Erythroblast (primary cell): ENCODE measurements at places on chromosomes 11 and 22.

DNA sequence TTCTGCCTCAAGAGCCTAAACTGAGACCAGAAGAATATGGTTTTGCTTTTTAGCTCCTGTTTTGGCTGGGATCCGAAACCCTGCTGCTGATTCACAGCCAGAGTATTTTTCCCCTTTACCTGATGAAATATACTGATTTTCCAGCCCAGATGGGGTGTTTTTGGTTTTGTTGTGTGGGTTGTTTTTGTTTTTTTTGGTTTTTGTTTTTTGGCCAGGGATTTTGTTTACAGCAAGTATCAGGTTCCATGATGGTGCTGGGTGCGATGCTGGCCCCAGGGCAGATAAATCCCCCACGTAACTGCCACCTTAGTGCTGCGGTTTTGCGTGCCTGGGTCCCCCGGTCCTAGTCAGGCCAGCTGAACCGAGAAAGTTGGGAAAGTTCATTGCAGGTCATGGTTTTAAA lies 103.7 kb downstream of the ZBTB16 start:
- DNase-seq: no peak

DNA sequence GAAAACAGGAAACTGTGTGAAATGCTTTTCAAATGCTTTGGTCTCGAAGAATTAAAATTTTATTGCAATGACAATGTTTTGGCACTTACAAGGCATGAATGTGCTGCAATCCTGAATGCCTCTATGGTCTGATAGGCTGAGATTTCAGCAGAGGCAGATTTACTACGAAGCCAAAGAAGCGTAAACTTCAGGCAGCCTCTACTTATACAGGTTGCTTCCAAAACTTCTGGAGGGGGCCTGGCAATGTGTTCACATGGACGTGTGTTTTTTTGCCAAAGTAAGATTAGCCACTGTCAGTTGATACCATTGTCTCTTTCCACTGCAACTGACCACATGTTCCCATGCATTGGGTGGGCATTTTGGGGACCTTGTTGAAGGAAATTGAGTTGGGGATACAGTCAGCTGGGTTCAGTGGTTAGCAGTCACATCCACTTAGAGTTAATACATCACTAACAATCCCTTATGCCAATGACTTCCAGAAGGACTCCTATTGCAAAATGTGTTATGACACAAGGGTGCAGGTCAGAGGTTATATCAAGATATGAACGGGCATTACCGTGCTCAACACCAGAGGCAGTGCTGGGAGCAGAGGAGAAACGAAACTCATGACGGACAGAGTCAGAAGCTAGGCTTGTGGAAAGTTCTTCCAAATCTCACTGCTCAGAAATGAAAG lies 48.8 kb downstream of the ABTB2 start:
- no peak for DNase-seq

GRCh38 chr11:87451395-87451794 lies 413.7 kb downstream of the TMEM135 start:
- no peak for DNase-seq

DNA sequence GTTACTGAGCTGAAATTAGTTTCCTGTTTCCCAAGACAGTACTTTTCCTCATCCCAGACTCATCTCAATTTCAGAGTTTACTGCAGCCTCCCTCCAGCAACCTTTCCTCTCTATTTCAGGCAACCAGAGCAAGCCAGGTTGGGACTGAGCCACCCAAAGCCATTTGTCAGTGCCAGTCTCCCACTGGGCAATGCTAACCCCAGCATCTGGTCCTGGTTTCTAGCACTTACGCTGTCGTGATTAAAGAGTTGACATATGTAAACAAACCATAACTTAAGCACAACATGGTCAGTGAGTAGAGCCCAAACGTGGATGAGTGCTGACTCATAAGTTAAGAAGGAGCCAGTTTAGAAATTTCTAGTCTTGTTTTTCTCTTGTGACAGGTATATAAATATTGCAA lies 119.6 kb upstream of the BLID start:
- no peak for DNase-seq

DNA sequence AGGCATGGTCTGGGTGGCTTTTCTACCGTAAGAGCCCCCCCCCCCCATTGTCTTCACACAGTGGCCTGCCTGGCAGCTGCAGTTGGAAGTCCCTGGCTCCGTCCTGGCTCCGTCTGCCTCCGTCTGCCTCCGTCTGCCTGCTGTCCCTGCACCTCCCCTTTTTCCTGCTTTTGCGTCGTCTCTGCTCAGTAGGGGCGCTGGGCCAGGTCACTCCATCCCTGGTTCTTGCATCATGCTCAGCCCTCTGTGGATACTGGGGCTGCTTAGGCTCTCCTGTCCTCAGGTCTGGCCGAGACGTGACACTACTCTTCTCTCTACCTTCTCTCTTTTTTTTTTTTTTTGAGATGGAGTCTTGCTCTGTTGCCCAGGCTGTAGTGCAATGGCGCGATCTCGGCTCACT lies 27.8 kb downstream of the AP2A2 start:
- DNase-seq: no peak

GRCh38 chr11:15837901-15838489 lies 518.4 kb downstream of the SOX6 start:
- no peak for DNase-seq

GRCh38 chr11:133636711-133637355 lies 104.5 kb upstream of the OPCML start:
- DNase-seq: no peak

- DNase-seq: peak; percentile 47
Observed at GRCh38 chr11:47236482-47236881, 12.1 kb downstream of the ACP2 start.

DNA sequence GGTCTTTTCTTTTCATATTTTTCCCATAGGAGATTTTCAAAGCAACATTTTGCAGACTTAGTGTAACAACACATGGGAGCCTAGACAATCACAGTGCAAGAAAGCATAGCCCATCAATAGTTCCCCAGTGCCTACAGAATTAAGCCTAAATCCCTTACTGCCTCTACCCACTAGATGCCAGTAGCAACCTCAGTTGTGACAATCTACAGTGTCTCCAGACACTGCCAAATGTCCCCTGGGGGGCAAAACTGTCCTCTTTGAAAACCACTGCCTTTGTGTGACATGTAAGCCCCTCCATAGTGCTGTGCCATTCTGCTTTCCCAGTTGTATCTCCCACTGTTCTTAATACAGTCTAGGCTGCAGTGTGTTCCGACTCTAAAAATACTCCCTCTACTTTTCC lies 1329.0 kb downstream of the LRRC4C start:
- no peak for DNase-seq

- peak; percentile 26 for DNase-seq
Observed at GRCh38 chr11:47987310-47987709, 7.0 kb downstream of the PTPRJ start.

DNA sequence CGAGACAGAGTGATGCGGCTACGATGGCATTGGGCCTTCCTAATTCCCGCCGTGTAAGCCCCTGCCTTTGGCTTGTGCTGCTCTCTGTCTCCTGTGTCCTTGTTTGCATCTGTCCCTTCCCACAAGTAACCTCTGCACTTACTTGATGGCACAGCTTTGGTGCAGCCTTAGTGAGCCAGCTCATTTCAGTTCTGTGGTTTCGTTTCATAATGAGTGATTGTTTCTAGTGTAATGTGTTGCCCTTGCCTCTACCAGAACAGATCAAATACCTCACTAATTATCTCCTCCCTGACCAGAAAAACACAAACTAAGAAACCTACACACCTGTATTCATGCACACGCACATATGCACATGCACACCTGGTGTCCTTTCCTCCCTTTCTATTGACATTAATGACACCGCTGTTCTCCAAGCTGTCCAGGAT lies 58.8 kb downstream of the GRK3 start:
- DNase-seq: no peak

GRCh38 chr22:41308054-41308453 lies 6.7 kb downstream of the ZC3H7B start:
- DNase-seq: no peak

DNA sequence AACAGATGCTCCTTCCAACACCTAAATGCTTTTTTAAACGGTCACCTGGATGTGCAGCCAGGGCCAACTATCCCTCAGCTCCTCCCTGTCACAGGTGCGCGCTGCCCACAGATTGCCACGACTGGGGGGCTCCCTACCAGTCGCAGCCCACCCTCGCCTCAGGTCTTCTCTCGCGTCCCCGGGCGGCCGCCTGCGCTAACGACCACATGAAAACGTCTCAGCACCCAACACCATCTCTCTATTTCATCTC lies 469 bp downstream of the ZBED5 start:
- DNase-seq: no peak

DNA sequence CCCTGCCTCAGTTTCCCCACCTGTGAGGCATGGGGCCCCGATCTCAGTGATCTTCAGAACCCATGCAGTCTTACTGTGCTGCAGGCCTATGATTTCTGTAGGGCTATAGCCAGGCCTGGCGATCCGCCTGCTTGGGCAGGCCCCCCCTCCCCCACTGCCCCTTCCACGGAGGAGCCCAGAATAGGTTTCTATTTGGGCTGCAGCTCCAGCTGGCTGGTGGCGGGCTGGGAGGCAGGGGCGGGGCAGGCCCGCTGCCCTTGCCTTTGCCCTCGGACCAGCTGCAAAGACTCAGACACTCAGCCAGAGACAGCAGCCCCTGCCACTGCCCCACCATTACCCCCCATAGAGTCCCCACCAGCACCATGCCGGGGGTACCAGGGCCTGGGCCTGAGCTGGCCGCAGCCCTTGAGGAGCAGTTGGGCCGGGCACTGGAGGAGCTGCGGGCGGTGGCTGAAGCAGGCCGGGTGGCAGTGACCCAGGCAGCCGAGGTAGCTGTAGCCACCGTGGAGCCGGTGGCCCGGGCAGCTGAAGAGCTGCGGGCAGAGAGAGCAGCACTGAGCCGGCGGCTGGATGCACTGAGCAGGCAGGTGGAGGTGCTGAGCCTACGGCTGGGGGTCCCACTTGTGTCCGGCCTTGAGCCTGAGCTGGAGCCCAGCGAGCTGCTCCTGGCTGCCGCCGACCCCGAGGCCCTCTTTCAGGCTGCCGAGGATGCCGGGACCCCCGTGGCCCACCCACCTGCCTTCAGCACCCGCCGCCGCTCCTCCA lies 12.2 kb downstream of the SMTN start:
- no peak for DNase-seq

DNA sequence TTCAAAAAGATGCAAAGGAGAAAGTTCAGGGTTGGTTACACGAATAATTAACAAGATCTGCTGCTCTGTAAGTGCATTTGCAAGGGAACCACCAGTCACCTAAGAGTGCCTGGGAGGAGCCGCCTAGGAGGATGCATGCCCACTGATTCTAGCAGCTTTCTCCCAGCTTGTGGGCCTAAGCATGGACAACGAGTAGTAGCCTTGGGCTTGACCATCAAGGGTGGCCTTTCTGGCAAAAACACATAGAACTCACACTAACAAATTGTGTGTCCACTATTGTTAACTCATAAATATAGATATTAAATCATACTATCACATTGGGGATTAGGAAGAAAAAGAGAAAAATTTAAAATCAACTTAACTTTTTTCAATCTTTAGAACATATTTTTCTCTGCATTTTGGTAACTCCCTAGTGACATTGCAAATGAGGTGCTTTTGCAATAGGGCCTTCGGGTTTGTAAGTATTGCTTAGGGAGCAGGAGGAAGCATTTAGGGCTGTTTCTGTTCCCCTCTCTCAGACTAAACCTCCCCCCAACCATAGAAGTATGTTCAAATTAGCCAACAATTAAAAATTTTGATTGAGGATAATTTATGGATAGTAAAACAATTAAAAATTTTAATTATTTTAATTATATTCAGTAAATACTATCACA lies 57.3 kb upstream of the CEP295 start:
- no peak for DNase-seq

DNA sequence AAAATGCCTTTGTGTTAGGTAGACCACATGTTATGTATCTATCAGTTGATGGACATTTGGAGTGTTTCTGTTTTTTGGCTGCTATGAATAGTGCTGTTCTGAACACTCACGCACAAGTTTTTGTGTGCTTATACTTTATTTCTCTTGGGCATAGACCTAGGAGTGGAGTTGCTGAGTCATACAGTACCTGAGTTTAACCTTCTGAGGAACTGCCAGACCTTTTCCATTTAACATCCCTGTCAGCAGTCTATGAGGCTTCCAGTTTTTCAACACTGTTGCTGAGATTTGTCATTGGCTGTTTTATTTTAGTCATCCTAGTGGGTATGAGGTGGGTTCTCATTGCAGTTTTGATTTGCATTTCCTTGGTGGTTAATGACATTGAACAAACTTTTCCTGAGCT lies 4.4 kb downstream of the CTTN start:
- no peak for DNase-seq

DNA sequence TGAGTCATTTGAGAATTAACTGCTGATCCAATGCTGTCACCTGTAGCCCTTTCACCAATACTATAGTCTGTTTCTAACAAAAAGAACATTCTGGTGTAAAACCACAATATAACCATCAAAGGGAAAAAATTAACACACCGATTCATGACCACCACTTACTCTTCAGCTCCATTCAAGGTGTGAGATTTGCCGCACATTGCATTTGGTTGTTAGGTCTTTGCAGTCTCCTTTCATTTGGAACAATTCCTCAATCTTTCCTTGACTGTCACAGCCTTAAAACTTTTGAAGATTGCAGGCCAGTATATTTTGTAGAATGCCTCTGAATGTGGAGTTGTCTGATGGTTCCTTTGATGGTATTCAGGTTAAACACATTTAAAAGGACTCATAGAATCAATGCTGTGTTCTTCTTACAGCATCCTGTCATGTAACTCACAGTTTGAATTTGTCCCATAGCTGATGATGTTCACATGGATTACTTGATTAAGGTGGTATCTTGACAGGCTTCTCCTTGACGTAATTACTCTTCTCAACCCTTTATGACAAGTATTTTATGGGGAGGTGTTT lies 63.6 kb downstream of the TNRC6B start:
- no peak for DNase-seq

- DNase-seq: no peak
Observed at GRCh38 chr11:116835042-116835772, 2.2 kb downstream of the APOA1 start.

DNA sequence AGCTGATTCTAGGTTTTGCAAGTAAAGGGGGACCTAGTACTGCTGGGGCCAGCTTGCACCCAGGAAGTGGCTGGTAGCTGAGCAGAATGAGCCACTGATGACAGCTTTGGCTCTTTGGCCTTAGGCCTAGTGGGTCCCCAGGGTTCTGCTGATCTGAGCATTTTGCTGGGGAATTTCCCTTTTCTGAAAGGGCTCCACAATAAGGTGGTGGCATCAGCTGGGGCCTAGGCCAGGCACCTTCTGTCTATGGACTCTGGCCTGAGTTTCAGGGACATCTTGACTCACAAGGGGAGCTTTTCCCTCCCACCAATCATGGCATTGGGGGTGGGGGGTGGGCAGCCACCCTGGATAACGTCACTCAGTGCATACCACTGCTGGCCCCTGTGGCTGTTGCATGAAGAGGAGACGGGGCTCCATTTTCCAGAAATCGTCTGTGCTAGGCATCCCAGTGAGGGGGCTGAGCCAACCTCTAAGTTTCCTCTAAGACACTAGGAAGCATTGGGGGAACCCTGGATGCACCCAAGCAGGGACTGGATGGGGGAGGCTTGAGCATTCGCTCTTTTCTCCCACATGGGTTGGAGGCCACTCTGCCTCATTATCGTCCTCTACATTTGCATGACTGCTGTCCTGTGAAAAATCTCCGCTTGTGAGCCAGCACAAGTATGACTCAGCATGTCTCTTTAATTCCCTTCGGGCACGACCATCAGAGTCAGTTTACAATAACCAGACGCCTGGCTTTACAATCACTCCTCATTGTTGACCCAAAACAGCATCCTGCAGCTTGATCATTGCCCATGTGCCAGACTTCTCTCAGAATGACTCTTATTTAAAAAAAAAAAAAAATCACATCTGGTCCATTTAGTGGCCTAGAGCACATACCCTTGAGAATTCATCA lies 145.0 kb upstream of the THY1 start:
- DNase-seq: no peak
